ENCODE measurements at places on chromosomes 4 and X.

- no peaks in the 10 kb centered on the region for H3K27me3 ChIP-seq
- no peak overlapping the region for H3K27ac ChIP-seq
- no peaks in the 10 kb centered on the region for H3K36me3 ChIP-seq
- DNase-seq: no peak
- no peaks in the 10 kb centered on the region for H3K4me1 ChIP-seq
- no peak overlapping the region for H3K4me3 ChIP-seq
Measured at GRCh38 chrX:30217465-30217864, 2.1 kb downstream of the MAGEB2 start.

GRCh38 chr4:166121897-166122296 is 248.9 kb downstream of the TLL1 start:
- H3K27ac ChIP-seq: no peak overlapping the region
- no peaks in the 10 kb centered on the region for H3K36me3 ChIP-seq
- no peaks in the 10 kb centered on the region for H3K27me3 ChIP-seq
- H3K4me3 ChIP-seq: no peak overlapping the region

DNA sequence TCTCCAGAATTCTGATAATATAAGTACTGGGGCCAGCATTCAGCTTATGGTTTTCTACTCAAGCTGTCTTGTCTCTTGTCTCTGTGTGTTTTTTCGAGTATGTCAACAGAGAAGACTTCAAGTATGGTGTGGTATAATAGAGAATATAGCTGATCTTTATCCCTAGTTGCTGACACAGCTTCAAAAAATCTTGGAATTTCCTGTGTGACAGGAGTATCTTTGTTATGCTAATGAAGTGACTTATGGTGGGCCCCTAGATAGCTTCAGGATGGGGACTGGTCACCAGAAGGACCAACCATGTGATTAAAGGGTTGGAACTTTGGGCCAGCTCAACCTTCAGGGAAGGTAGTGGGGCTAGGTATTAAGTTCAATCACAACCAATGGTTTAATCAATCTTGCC is 2.9 kb downstream of the GPRASP3 start:
- H3K27ac ChIP-seq: no peak overlapping the region
- H3K27me3 ChIP-seq: no peaks in the 10 kb centered on the region
- DNase-seq: no peak
- H3K36me3 ChIP-seq: no peaks in the 10 kb centered on the region

- no peak overlapping the region for H3K4me3 ChIP-seq
- no peaks in the 10 kb centered on the region for H3K27me3 ChIP-seq
- H3K4me1 ChIP-seq: no peaks in the 10 kb centered on the region
- H3K27ac ChIP-seq: no peak overlapping the region
- DNase-seq: no peak
Measured at GRCh38 chr4:36511785-36512184, 230.4 kb downstream of the DTHD1 start.

DNA sequence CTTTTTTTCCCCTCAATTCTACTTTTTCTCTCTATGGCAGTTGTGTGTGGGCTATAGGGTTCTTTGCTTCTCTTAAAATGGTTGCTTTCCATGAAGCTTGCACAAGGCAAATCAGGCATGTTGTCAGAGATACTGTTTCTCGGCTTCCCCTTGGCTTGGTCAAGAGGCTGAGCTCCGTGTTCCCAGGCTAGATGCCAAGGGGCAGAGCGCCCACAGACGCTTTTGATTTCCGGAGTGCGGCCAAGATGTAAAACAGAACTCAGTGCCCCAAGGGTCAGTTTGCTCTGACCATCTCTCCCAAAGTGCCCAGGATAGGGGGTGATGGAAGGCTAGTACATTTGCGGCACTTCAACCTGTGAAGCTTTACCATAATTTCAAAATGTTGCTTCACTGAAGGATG is 64.2 kb upstream of the DIPK2B start:
- no peaks in the 10 kb centered on the region for H3K36me3 ChIP-seq
- no peaks in the 10 kb centered on the region for H3K4me1 ChIP-seq
- no peaks in the 10 kb centered on the region for H3K27me3 ChIP-seq
- DNase-seq: no peak

GRCh38 chr4:29079260-29079659 is 1640.9 kb upstream of the PCDH7 start:
- no peak overlapping the region for H3K27ac ChIP-seq
- H3K4me1 ChIP-seq: no peaks in the 10 kb centered on the region
- no peak overlapping the region for H3K4me3 ChIP-seq
- DNase-seq: no peak
- H3K36me3 ChIP-seq: no peaks in the 10 kb centered on the region

DNA sequence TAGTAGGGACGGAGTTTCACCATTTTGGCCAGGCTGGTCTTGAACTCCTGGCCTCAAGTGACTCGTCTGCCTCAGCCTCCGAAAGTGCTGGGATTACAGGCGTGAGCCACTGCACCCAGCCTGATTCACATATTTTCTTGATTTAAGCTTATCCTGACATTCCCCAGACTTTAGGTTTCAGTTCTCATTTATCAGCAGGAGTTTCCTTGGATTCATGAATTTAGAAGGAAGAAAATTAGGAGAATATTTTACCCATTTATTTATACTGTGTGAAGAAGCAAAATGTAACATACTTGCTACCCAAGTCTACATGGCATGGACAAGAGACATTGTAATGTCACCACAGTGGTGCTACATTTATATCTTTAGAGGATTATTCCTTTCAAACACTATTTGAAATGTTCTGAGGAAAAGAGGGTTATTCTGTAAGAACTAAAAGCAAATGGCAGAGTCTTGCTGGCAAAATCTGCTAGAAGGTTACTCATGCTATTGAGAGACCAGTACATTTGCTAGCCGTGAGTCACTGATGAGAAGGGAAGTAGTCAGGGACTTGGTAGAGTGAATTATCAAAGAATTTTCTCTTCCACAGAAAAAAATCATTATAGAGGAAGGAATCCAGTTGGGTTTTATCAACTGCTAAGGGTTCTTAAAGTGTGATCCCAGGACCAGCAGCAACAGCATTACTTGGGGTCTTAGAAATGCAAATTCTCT is 26.1 kb upstream of the CFAP299 start:
- no peak for DNase-seq
- H3K27me3 ChIP-seq: no peaks in the 10 kb centered on the region
- H3K27ac ChIP-seq: no peak overlapping the region
- no peak overlapping the region for H3K4me3 ChIP-seq

- no peaks in the 10 kb centered on the region for H3K36me3 ChIP-seq
- H3K4me3 ChIP-seq: no peak overlapping the region
- H3K27me3 ChIP-seq: no peaks in the 10 kb centered on the region
- no peak for DNase-seq
- no peak overlapping the region for H3K27ac ChIP-seq
- no peaks in the 10 kb centered on the region for H3K4me1 ChIP-seq
Measured at GRCh38 chrX:31139961-31140360, 68.1 kb upstream of the FTHL17 start.

GRCh38 chr4:90240333-90240732 is 113.1 kb downstream of the CCSER1 start:
- no peak for DNase-seq
- no peaks in the 10 kb centered on the region for H3K4me1 ChIP-seq
- H3K36me3 ChIP-seq: no peaks in the 10 kb centered on the region
- H3K27ac ChIP-seq: no peak overlapping the region
- no peak overlapping the region for H3K4me3 ChIP-seq
- no peaks in the 10 kb centered on the region for H3K27me3 ChIP-seq

- H3K27ac ChIP-seq: no peak overlapping the region
- H3K4me3 ChIP-seq: no peak overlapping the region
- no peaks in the 10 kb centered on the region for H3K4me1 ChIP-seq
- DNase-seq: no peak
Measured at GRCh38 chr4:169345316-169345721, 74.6 kb upstream of the SH3RF1 start.

DNA sequence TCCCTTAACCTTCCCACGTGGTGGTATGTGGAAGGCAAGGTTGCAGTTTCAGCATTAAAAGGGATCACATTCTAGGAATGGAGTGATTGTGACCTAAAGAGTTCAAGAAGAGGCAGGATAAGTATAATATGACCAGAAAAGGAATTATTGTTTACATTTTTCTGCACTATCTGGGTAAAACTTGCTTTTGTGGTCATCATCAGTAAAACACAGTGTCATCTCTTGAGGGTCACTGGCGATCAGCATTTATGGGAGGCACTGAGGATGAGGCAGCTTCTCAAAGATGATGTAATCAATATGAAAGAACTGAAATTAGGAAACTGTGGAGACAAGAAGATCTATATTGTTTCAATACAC is 88.7 kb downstream of the CFAP299 start:
- DNase-seq: no peak
- H3K36me3 ChIP-seq: no peaks in the 10 kb centered on the region
- H3K27ac ChIP-seq: no peak overlapping the region
- no peak overlapping the region for H3K4me3 ChIP-seq
- no peaks in the 10 kb centered on the region for H3K27me3 ChIP-seq

DNA sequence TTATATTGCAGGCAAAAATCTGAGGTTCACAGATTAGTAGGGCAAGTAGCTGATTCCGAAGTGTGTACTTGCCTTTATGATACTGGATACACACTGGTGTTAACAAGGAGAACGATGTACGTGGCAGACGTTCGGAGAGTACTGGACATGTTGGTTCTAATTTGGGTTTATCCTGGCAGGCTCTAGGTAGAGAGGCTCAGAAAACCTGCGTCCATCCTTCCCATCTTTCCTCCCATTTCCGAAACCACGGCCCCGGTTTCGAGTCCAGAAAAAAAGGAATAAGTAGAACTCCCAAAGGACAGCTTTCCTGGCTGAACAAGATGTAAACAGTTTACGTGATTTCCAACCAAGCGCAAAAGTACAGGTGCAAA is 351 bp upstream of the SLC30A9 start:
- peaks cover 14% of the 10 kb centered on the region for H3K4me1 ChIP-seq
- H3K27ac ChIP-seq: peak overlapping the region; percentile 87
- H3K4me3 ChIP-seq: peak overlapping the region; percentile 92
- H3K36me3 ChIP-seq: no peaks in the 10 kb centered on the region
- no peaks in the 10 kb centered on the region for H3K27me3 ChIP-seq

DNA sequence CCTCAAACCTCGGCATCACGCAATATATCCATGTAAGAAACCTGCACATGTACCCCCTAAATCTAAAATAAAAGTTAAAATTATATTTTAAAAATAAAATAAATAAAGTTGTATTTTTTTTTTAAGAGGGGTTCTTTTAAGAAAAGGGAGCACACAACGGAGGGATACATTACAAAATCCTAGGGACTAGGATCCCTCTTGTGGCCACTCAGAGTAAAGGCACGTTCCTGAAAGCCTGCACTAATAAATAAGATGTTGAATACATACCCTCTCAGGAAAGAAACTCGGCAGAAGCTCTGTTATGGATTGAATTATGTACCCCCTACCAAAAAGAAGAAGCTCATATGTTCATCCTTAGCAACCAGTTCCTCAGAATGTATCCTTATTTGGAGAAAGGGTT is 50.9 kb upstream of the PRDX4 start:
- no peaks in the 10 kb centered on the region for H3K36me3 ChIP-seq
- H3K27ac ChIP-seq: no peak overlapping the region
- no peak overlapping the region for H3K4me3 ChIP-seq
- no peaks in the 10 kb centered on the region for H3K4me1 ChIP-seq
- no peak for DNase-seq
- no peaks in the 10 kb centered on the region for H3K27me3 ChIP-seq

GRCh38 chr4:95415346-95415771 is 133.4 kb downstream of the UNC5C start:
- H3K27ac ChIP-seq: no peak overlapping the region
- no peaks in the 10 kb centered on the region for H3K36me3 ChIP-seq
- H3K4me1 ChIP-seq: no peaks in the 10 kb centered on the region
- no peaks in the 10 kb centered on the region for H3K27me3 ChIP-seq
- DNase-seq: no peak

DNA sequence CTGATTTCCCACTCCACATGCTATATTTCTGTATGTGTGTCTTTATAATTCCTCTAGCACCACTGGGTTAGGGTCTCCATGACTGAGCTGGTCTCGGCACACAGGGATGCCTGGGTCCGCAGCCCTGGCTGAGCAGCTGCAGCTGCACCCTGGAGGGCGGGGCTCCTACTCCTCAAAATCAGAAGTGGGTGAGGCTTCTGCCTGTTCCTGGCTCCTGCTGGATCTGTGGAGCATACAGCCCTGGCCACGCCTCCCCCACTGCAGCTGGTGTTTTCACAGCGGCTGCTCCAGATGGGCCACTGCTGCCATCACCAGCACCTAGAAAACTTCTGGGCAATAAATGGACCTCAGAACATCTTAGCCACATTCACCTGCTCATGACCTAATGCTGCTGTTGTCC is 30.9 kb downstream of the SPCS3 start:
- no peak overlapping the region for H3K27ac ChIP-seq
- no peaks in the 10 kb centered on the region for H3K4me1 ChIP-seq
- no peaks in the 10 kb centered on the region for H3K36me3 ChIP-seq
- DNase-seq: no peak

GRCh38 chr4:64340218-64341110 is 68.8 kb downstream of the TECRL start:
- no peaks in the 10 kb centered on the region for H3K4me1 ChIP-seq
- H3K4me3 ChIP-seq: no peak overlapping the region
- no peak overlapping the region for H3K27ac ChIP-seq
- no peaks in the 10 kb centered on the region for H3K27me3 ChIP-seq
- H3K36me3 ChIP-seq: no peaks in the 10 kb centered on the region
- DNase-seq: no peak

GRCh38 chr4:123832173-123833026 is 435.8 kb downstream of the SPRY1 start:
- no peak for DNase-seq
- no peak overlapping the region for H3K4me3 ChIP-seq

GRCh38 chrX:147894366-147894963 is 17.3 kb upstream of the FMR1 start:
- no peaks in the 10 kb centered on the region for H3K27me3 ChIP-seq
- H3K4me1 ChIP-seq: no peaks in the 10 kb centered on the region
- no peak for DNase-seq
- H3K4me3 ChIP-seq: no peak overlapping the region

- H3K4me3 ChIP-seq: no peak overlapping the region
- peak; percentile 59 for DNase-seq
- H3K27me3 ChIP-seq: no peaks in the 10 kb centered on the region
- H3K27ac ChIP-seq: no peak overlapping the region
- H3K36me3 ChIP-seq: no peaks in the 10 kb centered on the region
- no peaks in the 10 kb centered on the region for H3K4me1 ChIP-seq
Measured at GRCh38 chr4:2071252-2071911, 12.3 kb downstream of the NAT8L start.

DNA sequence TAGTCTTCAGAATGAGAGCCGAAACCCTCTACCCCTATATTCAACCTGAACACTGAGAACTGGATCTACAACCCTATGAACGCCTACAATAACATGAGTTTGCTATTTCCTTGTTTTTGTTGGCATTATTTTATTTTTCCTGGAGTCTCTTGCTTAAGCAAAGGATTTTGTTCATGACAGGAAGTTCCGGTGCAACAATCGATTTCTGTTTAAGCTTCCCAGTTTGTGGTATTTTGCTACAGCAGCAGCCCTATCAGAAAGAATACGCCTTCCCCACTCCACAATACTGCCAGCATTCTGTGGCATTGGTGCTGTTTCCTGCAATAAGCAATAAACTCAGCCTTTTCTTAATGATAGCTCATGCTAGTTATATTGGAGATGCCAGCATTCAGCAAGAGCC is 60.9 kb downstream of the NPY5R start:
- no peak overlapping the region for H3K4me3 ChIP-seq
- no peaks in the 10 kb centered on the region for H3K4me1 ChIP-seq
- no peak for DNase-seq
- H3K27me3 ChIP-seq: no peaks in the 10 kb centered on the region
- H3K36me3 ChIP-seq: no peaks in the 10 kb centered on the region

- no peaks in the 10 kb centered on the region for H3K36me3 ChIP-seq
- no peak overlapping the region for H3K4me3 ChIP-seq
- DNase-seq: no peak
- no peak overlapping the region for H3K27ac ChIP-seq
Measured at GRCh38 chr4:141417387-141417786, 196.7 kb downstream of the ZNF330 start.

GRCh38 chr4:74770226-74770910 is 24.0 kb downstream of the BTC start:
- H3K4me3 ChIP-seq: no peak overlapping the region
- H3K36me3 ChIP-seq: no peaks in the 10 kb centered on the region
- no peaks in the 10 kb centered on the region for H3K27me3 ChIP-seq
- H3K27ac ChIP-seq: no peak overlapping the region
- DNase-seq: no peak
